PC-3 (cell line): ENCODE measurements at places on chromosomes 12 and 14.

- H3K4me3 ChIP-seq: no peak overlapping the region
- DNase-seq: no peak
- peaks cover 13% of the 10 kb centered on the region for H3K4me1 ChIP-seq
- no peaks in the 10 kb centered on the region for H3K27me3 ChIP-seq
- H3K36me3 ChIP-seq: no peaks in the 10 kb centered on the region
Measured at GRCh38 chr14:99784508-99784907, 8.7 kb upstream of the EML1 start.

DNA sequence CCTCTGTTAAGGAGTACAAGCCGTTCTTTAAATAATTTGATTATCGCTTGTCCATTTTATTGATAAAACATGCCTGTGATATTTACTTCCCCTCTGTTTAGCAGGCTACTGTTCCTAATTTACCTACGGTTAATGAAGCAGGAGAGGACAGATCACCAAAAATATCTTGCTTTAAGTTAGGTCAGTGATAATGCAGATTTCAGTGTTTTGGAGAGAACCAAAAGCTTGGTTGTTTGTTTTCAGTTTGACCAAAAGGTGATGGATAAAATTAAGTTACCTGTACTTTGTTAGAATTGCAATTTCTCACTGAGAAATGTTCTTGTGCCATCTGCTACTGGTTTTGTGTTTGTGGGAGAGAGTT lies 958 bp downstream of the SPATS2 start:
- no peaks in the 10 kb centered on the region for H3K27me3 ChIP-seq
- peak overlapping the region; percentile 25 for H3K27ac ChIP-seq
- H3K4me3 ChIP-seq: peak overlapping the region; percentile 85

GRCh38 chr12:19410629-19411185 lies 28.6 kb upstream of the AEBP2 start:
- H3K4me3 ChIP-seq: no peak overlapping the region
- H3K27me3 ChIP-seq: no peaks in the 10 kb centered on the region
- H3K36me3 ChIP-seq: no peaks in the 10 kb centered on the region
- no peak for DNase-seq

DNA sequence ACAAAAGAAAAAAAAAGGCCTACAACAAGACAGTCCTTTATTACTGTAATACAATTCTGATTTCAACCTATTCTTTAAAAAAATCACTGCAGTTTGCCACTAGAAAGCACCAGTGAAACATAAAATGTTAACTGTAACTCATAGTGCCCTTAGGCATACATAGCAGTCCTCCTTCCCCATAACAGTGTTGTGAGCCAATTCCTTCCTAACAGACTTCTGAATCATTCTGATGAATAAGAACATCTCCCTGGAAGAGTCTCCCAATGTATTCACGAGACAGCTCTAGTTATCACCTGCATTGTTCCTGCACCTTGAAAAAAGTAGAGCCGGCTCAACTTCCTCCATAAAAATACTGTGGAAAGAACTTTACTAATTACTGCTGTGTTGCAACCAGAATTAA lies 213.6 kb upstream of the FSCB start:
- DNase-seq: peak; percentile 45
- H3K4me3 ChIP-seq: no peak overlapping the region
- H3K36me3 ChIP-seq: no peaks in the 10 kb centered on the region
- no peaks in the 10 kb centered on the region for H3K27me3 ChIP-seq
- no peak overlapping the region for H3K27ac ChIP-seq

GRCh38 chr14:51852541-51852940 lies 7.9 kb upstream of the GNG2 start:
- no peaks in the 10 kb centered on the region for H3K4me1 ChIP-seq
- no peak overlapping the region for H3K4me3 ChIP-seq

GRCh38 chr12:71201136-71201679 lies 43.4 kb upstream of the TSPAN8 start:
- H3K27ac ChIP-seq: no peak overlapping the region
- no peak overlapping the region for H3K4me3 ChIP-seq
- no peaks in the 10 kb centered on the region for H3K27me3 ChIP-seq
- no peak for DNase-seq
- no peaks in the 10 kb centered on the region for H3K4me1 ChIP-seq

- H3K4me3 ChIP-seq: peak overlapping the region; percentile 57
- DNase-seq: peak; percentile 59
- no peaks in the 10 kb centered on the region for H3K36me3 ChIP-seq
- H3K27me3 ChIP-seq: peaks cover 8% of the 10 kb centered on the region; the same call in 1 of the 2 replicates
- H3K27ac ChIP-seq: no peak overlapping the region
Measured at GRCh38 chr12:54051874-54052437, 1.7 kb upstream of the HOXC4 start.

DNA sequence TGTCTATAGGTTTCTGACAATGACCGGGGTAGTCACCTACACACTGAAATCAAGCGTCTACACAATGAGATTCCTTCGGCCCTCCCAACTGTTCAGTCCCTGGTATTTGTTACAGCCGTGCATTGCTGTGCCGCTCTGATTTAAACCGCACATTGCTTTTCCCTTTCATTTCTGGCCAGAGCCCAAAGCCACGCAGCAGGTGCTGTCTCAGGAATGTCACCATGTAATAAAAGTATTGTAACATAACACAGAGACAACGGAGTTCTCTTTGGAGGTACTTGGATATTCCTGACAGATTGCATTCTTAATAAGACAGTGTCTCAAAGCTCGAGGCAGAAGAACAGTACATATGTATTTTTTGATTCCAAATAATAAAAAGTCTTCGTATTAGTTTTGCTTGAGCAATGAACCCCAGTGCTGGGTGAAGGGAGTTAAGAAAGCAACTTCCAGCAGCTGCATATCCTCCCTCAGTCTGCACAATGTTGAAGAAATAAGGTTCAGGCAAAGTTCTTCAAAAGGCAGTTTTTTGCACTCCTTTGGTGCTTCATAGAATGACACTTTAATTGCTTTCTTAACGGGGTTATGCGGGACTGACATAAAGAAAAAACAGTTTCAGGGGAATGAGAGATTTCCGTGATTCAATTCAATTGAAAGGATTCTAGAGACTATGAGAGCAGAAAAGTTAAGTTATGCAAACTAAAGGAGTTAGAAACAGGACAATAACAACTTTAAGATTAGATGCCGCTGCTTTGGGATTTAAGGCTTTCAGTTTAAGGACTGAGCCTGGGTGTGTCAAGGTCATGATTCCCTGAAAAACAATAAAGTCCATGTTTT lies 288.7 kb upstream of the FLRT2 start:
- peak; percentile 29 for DNase-seq
- H3K4me3 ChIP-seq: no peak overlapping the region
- no peaks in the 10 kb centered on the region for H3K4me1 ChIP-seq
- H3K36me3 ChIP-seq: no peaks in the 10 kb centered on the region
- no peak overlapping the region for H3K27ac ChIP-seq

GRCh38 chr12:110913119-110914056 lies 7.0 kb downstream of the MYL2 start:
- H3K27me3 ChIP-seq: no peaks in the 10 kb centered on the region
- DNase-seq: no peak
- H3K4me3 ChIP-seq: no peak overlapping the region
- H3K27ac ChIP-seq: no peak overlapping the region

- H3K27me3 ChIP-seq: no peaks in the 10 kb centered on the region
- no peaks in the 10 kb centered on the region for H3K4me1 ChIP-seq
- H3K36me3 ChIP-seq: no peaks in the 10 kb centered on the region
- DNase-seq: no peak
Measured at GRCh38 chr12:89883630-89884389, 175.2 kb upstream of the ATP2B1 start.

DNA sequence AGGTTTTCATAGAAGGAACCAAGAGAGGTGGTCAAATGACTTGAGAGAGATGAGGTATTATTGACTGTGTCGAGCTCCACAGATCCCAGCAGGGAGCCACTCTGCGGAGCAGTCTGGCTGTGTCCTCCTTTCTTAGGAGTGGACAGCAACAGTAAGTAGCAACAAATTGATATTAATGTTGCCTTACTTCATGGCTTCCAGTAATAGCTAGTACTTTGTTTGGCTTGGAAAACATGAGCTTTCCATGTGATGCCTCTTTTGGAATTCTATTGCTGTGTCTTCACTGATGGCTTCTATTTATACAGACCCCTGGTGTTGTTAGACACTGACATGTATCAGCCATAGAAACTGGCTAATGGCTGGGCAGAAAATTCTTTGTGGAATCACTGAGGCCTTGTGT lies 531.2 kb upstream of the CCDC196 start:
- H3K27ac ChIP-seq: no peak overlapping the region
- H3K4me1 ChIP-seq: peaks cover 3% of the 10 kb centered on the region
- H3K36me3 ChIP-seq: no peaks in the 10 kb centered on the region
- peaks cover 24% of the 10 kb centered on the region for H3K27me3 ChIP-seq
- no peak overlapping the region for H3K4me3 ChIP-seq
- DNase-seq: no peak

GRCh38 chr12:46494424-46494823 lies 121.9 kb upstream of the SLC38A2 start:
- DNase-seq: peak; percentile 65
- H3K4me3 ChIP-seq: no peak overlapping the region
- H3K27ac ChIP-seq: peak overlapping the region; percentile 63
- no peaks in the 10 kb centered on the region for H3K27me3 ChIP-seq

GRCh38 chr14:98408024-98408555 lies 863.9 kb downstream of the BCL11B start:
- H3K36me3 ChIP-seq: no peaks in the 10 kb centered on the region
- H3K4me1 ChIP-seq: no peaks in the 10 kb centered on the region
- no peak overlapping the region for H3K27ac ChIP-seq
- DNase-seq: no peak
- no peak overlapping the region for H3K4me3 ChIP-seq
- H3K27me3 ChIP-seq: no peaks in the 10 kb centered on the region

DNA sequence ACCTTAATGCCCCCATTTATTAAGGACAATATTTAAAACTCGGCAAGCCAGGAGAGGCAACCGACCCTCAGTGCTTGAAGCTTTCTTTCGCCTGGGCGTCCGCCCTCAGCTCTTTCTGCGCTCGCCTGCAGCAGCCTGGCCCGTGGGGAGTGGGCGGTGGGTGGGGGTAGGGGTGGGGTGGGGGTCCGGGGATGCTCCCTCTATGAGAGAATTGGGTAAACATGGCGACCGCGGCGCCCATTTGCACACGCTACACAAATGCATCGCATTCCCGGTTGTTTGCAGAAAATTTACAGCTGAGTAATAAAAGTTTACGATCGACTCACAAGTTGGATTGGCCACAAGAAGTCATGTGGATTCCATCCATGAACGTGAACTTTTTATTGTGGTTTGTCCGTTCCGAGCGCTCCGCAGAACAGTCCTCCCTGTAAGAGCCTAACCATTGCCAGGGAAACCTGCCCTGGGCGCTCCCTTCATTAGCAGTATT lies 7.7 kb downstream of the HOXC8 start:
- H3K4me3 ChIP-seq: peak overlapping the region; percentile 96
- H3K27ac ChIP-seq: peak overlapping the region; percentile 68
- H3K36me3 ChIP-seq: no peaks in the 10 kb centered on the region
- no peaks in the 10 kb centered on the region for H3K27me3 ChIP-seq

- no peaks in the 10 kb centered on the region for H3K27me3 ChIP-seq
- no peaks in the 10 kb centered on the region for H3K36me3 ChIP-seq
Measured at GRCh38 chr14:53525608-53526007, 372.5 kb upstream of the DDHD1 start.

DNA sequence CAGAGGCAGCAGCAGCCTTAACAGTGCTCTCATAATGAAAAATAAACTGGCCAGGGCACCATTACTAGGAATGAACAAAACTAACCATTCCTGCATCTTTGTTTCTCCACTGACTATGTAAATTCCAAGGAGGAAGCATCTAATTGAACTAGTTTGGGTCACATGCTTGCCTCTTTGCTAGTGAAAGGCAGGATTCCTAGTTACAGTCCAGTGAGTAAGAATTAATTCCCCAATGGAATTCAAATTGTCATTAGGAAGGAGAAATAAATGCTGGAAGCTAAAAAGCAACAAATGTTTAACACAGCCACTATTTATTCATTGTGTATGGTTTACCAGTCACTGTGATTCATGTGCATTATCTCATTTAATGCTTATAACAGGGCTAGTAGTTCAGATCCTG lies 316.0 kb downstream of the CCDC91 start:
- no peaks in the 10 kb centered on the region for H3K36me3 ChIP-seq
- no peaks in the 10 kb centered on the region for H3K27me3 ChIP-seq
- no peaks in the 10 kb centered on the region for H3K4me1 ChIP-seq
- H3K4me3 ChIP-seq: no peak overlapping the region

DNA sequence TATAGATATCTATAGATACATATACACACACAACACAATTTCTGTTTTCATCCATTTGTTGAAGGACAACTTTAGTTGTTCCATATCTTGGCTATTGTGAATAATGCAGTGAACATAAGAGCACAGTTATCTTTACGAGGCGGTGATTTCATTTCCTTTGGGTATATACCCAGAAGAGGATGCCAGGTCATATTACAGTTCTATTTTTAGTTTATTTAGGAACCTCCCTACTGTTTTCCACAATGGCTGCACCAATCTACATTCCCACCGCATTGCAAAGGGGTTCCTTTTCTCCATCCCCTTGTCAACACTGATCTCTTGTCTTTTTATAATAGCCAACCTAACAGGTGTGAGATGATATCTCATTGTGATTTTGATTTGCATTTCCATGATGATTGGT lies 143.4 kb upstream of the ARHGAP5 start:
- H3K36me3 ChIP-seq: no peaks in the 10 kb centered on the region
- no peak overlapping the region for H3K4me3 ChIP-seq
- peaks cover 48% of the 10 kb centered on the region for H3K4me1 ChIP-seq

- H3K4me1 ChIP-seq: peaks cover 18% of the 10 kb centered on the region
- H3K27me3 ChIP-seq: no peaks in the 10 kb centered on the region
- peaks cover 41% of the 10 kb centered on the region for H3K36me3 ChIP-seq
- no peak overlapping the region for H3K4me3 ChIP-seq
Measured at GRCh38 chr14:36313206-36313605, 7.2 kb downstream of the MBIP start.

- H3K36me3 ChIP-seq: no peaks in the 10 kb centered on the region
- H3K4me3 ChIP-seq: no peak overlapping the region
- H3K27me3 ChIP-seq: no peaks in the 10 kb centered on the region
Measured at GRCh38 chr14:72904218-72904617, 10.3 kb upstream of the DPF3 start.

DNA sequence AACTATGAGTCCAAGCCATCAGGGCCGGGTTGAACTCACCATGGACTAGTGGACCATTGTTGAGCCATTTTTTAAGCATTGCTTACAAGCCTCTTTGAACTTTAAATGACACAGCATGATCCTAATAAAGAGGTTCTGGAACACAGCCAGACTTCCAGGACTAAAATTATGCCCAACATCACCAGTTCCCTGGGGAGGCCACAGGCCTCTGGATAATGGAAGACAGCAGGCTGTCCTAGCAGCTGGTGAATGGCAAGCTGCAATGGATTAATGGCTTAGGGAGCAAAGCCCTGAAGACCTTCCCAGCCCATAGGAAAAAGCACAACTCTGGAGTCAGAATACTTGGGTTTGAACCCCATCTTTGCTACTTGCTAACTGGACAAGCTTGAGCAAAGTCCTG lies 71.3 kb downstream of the FLRT2 start:
- no peaks in the 10 kb centered on the region for H3K4me1 ChIP-seq
- H3K27ac ChIP-seq: no peak overlapping the region
- H3K4me3 ChIP-seq: no peak overlapping the region
- H3K36me3 ChIP-seq: no peaks in the 10 kb centered on the region

- peak; percentile 61 for DNase-seq
- H3K27me3 ChIP-seq: no peaks in the 10 kb centered on the region
- H3K4me1 ChIP-seq: no peaks in the 10 kb centered on the region
- H3K27ac ChIP-seq: no peak overlapping the region
- H3K36me3 ChIP-seq: no peaks in the 10 kb centered on the region
- H3K4me3 ChIP-seq: no peak overlapping the region
Measured at GRCh38 chr12:107564946-107565345, 120.7 kb upstream of the PWP1 start.

GRCh38 chr12:77619425-77619824 lies 211.3 kb upstream of the NAV3 start:
- no peak overlapping the region for H3K27ac ChIP-seq
- no peak for DNase-seq
- no peaks in the 10 kb centered on the region for H3K4me1 ChIP-seq
- 0 out of 2 replicates have a peak, but pooled peaks cover 4% of the 10 kb centered on the region for H3K27me3 ChIP-seq
- no peak overlapping the region for H3K4me3 ChIP-seq
- no peaks in the 10 kb centered on the region for H3K36me3 ChIP-seq
